Right atrium auricular region (tissue), 2 donors: ENCODE measurements at places on chromosomes 2 and 18. TPM values are rescaled to one million over a fixed set of nuclear protein-coding genes. Genes with fewer than 3 reads are reported as not detected.

BBS5 gene
- 7.0 TPM for total RNA-seq

STON1 gene
- 6.4 TPM for total RNA-seq

DNA sequence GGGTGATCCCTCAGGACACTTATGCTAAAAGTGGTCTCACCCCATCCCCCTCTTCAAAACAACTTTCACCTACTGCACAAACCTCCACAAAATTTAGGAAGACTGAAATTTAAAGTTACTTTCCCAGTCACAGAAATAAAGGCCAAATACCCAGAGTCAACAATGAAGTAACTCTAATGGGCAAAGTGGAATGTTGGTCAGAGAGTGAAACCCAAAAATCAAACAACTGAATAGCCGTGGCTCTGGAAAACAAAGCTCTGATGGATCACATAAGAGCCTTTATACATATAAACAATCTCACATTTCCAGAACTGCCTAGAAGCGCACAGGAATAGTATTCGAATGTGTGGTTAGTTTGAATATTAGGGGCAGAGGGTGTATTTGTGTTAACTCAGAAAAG, 4.7 kb downstream of the ACVR1 start:
- no peak for DNase-seq

GRCh38 chr2:48933828-48934497, 178.4 kb upstream of the LHCGR start:
- no peak for DNase-seq

DNA sequence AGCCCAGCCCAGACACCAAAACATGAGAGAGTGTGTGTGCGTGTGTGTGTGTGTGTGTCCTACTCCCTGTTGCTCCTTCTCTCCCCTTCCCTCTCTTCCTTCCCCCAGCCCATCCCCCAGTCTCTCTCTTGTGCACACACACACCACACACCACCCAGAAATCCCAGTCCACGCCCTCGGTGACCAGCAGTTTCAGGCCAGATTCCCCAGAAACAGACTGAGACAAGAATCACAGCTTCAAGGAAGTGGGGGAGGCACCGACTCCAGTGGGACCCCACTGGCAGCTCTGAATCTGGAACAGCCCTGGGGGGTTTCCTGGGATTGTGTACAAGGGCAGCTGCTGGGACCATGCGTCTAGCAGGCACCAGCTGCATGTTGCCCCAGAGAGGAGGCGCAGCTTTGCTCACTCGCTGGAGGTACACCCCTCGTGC, 113.5 kb downstream of the NDUFA10 start:
- DNase-seq = peak; percentile 59

DNA sequence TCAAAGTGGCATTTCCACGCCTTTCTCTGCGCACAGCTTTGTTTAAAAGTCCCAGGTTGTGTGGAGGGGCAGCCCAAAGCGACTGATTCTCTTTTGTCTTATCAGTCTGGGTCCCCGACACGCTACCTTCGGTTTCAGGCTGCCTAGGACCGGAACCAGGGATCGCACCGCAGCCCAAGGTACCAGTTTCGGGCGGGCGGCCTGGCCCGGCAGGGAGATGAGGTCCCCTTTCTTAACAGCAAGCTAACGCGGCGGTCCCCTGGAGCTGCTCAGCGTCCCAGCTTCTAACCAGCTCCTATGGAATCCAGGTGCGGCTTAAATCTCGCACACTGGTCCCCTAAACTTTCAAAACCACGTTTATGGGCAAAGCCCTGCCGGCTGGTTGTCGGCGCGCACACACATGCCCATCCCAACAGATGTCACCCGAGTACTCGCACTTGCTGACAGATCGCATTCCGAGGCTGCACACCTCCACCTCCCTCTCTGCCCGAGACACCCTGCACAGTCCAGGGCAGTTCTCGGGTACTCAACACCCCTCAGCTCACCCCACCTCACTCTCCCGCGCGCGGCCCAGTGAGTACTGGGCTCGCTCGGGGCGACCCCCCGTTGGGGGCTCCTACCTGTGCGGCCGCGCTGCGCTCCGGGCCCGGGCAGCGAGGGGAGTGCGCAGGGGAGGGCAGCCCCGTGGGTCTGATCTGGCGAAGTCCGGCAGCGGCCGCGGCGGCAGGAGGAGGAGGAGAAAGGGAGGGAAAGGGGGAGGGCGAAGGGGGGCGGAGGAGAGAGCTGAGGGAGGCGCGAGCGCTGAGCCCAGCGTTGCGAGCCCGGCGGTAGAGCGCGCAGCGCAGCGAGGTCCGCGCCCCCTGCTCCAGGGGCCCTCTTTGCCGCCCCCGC, at the start of gene EFEMP1:
EFEMP1 (minus strand) TSS at position 692 of the 891 bp plus-strand sequence. CDS start 1,342 bp downstream, outside the sequence.
- DNase-seq = peak; percentile 63

IL1RN gene
- total RNA-seq = 0.41 TPM

DAW1 gene
- total RNA-seq = not detected

OSBPL6 gene
- 4.8 TPM for total RNA-seq

- DNase-seq = no peak
Observed at GRCh38 chr18:51569561-51569960, 372.1 kb upstream of the MEX3C start.

- no peak for DNase-seq
Observed at GRCh38 chr2:27431395-27431794, 3.0 kb downstream of the NRBP1 start.

DNA sequence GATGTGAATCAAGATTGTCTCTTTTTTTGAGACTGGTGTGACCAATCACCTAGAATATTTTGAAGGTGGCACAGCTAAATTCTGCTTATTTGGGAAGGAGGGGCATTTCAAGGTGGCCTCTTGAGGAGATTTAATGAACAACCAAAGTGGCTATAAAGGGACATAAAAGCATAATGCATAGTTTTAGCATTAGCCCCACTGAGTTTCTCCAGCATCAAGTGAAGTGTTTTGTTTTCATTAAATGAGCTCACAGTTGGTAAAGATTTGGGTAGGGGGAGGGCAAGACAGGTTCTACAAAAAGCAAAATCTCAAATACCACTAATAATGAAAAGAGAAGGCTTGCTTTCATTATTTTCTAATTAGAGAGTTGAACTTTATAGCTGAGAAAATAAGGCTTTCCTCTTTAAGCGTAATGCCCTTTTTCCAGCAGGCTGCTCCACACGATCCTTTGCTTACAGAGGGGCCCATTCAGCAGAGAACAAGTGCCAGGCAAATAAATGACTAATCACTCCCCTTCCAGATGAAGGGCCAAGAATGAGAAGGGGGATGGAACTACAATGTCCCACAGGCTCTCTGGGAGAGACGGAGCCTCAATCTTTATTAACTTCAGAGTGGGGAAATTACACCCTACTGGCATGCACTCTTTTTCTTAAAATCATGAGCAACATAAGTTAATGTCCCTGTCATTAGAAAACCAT, 35.9 kb downstream of the LHCGR start:
- DNase-seq = no peak

DNA sequence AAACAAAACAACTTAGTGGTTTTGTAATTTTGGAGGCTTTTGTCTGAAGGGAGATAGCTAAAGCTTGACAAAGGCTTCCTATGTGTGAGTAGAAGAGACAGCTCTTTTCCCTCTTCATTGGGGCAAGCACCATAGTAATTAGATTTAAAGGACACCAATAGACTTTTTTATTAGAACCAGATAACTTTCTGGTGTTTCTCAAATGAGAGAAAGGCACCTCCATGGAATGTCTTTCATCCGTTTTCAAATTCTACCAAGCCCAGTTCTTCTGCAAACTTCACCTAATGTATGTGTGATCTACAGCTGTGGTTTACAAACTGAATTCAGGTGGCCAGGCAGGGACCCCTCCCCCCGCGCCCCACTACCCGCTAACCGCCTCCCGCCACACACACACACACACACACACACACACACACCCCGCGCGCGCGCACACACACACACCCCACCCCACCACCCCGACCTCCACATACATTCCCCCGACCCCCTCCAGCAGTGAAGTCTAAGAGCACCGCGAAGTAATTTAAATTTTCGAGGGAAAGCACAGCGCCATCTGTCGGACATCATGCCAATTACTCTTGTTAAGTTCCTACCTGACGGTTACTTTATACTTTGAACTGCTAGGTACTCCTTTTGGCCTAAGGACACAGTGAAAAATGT, 31.6 kb upstream of the PPP1R1C start:
- peak; percentile 68 for DNase-seq

MLPH gene
- total RNA-seq = 108 TPM

DNA sequence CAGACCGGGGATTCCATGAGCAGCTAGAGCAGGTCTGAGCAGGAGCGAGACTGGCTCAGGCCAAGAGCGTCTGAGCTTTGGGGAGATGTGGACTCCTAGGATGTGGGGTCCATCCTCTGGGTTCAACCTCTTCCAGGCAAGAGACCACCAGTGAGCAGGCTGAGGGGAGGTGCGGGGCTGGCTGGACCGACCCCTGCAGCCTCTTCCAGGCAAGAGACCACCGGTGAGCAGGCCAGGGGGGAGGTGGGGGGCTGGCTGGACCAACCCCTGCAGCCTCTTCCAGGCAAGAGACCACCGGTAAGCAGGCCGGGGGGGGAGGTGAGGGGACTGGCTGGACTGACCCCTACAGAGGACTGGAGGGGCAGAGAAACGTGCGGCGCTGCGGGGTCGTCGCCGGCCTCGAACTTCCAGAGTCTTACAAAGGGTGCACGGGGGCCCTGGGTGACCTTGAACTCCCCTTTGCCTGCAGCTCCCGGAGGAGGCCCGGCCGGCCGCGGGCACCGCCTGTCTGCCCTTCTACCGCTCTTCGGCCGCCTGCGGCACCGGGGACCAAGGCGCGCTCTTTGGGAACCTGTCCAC, 63.4 kb downstream of the TPO start:
- no peak for DNase-seq

DNA sequence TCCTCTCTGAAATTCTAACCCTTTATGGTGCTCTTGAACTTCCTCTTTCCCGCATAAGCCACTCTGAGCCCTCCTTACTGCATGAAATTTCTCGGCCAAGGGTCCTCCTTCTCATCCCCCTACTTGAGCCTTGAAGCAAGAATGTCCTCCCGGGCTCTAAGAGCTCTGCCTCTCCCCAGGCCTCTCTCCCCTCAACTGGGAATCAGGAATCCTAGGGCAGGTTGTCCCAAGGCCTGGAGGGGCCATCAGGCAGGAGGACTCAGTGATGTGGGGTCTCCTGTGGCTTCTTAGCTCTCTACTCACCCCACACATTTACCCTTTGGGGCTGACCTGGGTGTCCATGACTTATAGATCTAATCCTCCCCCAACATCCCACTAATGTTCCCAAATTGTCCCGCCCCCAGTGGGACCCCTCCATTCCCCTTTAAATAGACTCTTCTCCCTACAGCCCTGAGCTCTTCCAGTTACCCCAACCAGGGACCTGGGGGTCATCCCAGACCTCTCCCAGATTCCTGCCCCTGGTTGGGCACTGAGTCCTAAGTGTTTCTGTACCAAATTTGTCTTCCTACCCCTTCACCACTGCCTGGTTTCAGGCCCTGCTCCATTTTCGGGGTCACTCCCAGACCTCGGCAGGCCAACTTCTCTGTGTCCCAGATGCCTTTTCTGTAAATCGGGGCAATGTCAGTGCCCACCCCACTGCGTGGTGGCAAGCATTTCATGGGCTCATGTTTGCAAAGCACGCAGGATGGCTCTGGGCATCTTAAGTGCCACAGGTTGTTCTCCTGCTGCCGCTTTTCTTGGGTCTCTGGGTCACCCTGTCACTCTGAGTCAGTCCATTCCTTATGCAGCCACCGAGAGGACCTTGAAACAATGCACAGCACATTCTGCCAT, 171.2 kb downstream of the ASB1 start:
- DNase-seq = no peak

DNA sequence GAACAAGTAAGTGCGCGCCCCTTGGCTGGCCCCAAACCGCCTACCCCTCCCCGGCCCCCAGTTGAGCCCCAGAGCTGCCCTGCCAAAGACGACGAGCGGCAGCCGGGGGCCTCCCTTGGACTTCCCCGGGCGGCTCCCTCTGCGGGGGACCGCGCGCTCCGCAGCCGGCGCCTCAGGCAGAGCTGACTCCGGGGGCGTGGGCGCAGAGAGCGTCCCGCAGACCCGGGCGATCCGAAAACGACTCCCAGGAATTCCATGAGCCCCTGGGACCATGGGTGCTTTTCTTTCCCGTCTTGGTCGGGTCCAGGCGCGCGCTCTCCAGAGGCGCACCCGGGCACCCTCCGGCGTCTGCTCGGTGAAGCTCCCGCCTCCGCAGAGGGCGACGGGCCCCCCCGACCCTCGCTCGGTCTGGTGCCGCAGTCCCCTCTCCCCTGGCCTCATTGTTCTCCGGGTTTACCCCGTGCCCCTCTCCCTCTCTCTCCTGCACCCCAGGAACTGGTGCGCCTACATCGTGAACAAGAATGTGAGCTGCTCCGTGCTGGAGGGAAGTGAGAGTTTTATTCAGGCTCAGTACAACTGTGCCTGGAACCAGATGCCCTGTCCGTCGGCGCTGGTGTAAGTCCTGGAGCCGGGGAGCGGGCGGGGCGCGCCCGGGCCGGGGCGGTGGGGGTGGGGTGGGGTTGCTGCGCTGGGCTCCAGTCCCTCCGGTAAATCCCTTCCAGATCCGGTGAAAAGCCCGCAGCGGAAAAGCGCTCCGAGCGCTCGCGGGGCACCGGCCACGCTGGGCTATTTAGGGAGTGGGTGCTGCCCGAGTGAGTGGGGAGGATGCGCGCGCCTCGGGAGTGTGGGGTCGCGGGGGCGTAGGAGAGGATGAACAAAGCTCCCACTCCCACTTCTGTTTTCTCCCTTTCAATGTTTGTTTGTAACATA, 776 bp downstream of the EMILIN2 start:
- DNase-seq = no peak

TAF4B gene
- 3.1 TPM for total RNA-seq

DNA sequence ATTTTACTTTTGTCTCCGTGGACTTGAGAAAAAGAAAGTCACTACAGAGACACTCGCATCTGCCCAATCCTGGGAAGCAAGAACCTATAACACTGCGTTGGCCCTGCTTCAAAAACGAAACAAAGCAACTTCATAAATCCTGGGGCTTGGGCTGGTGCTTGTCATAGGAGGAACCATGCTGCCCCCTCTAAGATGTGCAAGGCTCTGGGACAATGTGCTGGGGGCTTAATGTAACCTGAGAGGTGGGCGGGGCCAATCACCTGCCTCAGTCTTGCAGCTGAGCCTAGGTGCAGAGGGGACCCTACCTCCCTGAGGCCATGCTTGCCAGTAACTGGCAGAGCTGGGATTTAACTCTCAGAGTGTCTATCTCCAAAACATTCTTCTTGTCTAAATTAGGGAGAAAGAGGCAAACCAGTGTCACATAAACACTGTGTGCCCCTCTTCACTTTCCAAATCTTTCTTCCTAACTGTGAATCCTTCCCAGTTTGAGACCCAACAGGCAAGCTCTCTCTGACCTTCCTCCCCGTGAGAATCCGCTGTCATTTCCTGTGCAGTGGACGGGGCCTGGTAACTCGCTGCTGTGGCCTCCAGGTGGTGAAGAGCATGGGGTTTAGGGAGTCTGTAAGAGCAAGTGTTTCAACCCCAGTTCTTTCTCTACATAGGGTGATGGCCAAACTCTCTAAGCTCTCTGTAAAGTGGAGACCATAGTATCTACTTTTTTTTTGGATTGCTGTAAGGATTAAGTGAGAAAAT, 115.1 kb downstream of the ACKR3 start:
- no peak for DNase-seq

DNA sequence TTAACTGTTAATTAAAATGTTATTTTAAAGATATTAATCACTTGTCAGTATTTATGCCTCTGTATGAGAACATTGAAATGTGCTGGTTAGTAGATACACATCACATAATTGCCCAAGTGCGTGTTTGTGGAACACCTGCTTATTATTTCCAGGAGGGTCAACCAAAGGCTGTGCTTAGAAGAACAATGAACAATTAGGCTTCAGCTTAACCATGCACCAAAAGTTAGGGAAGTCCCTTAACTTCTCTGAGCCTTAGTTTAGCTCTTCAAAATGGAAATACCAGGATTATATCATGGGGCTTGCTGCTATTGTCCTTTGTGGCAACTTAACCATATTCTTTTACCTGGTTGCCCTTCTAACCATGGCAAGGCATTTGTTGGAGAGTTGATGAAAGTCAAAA, 43.0 kb upstream of the PLA2R1 start:
- DNase-seq = no peak

GBX2 gene
- total RNA-seq = not detected

HMSD gene
- total RNA-seq = 0.48 TPM
